ENCODE measurements at places on chromosomes 12 and 14.

GRCh38 chr12:131013118-131013517 is 59.4 kb downstream of the ADGRD1 start:
- no peak for DNase-seq

- DNase-seq = no peak
These were observed 193.2 kb downstream of the CHST11 start for GRCh38 chr12:104649921-104650320.

DNA sequence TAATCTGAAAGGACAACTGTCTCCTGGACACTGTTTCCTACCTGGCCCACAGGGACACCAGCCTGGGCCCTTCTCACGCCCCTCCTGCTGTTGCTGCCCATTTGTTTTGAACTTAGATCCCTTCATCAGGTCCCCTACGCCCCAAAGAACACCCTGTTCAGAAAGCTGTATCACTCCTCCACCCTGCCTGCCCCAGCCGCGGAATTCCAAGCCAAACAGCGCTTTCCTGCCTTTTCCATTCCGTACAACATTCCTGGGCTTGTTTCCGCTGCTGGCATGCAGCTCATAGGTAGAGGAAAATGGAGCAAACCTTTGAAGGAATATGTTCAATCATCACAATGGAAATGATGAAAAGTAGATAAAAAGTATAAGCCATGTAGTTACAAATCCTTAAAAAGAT is 12.8 kb upstream of the GSG1 start:
- no peak for DNase-seq

DNA sequence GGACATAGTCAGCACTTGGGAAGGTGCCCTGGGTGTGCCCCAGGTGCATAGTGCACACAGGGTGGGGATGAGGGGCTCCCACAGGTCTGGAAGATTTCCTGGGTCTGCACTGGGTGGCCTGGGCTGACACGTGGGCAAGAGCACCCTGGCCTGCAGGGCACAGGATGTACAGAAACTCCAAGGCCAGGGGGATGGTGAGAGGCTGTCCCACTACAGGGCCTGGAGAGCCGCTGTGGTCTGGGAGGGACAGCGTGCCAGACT is 35.8 kb upstream of the PPP1R13B start:
- DNase-seq = no peak

DNA sequence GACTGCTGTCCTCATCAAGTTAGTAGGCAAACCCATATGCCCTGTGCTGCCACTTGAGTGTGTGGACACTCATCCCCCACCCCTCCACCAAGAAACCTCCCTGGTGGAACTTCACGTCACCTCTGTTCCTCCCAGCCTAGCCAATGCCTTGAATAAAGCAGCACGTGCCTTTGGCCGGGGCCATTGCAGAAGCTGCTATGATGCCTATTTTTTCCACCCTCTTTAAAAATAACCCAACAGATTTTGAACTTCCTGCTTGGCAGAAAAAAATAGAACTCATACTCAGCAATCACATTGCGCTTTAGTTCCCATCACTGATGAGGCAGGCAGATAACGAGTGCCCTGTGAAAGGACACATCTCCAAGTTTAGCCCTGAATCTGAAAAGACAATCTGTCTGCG is 23.1 kb upstream of the PWP1 start:
- no peak for DNase-seq

GRCh38 chr14:72726444-72726843 is 167.5 kb downstream of the DPF3 start:
- DNase-seq = no peak

DNA sequence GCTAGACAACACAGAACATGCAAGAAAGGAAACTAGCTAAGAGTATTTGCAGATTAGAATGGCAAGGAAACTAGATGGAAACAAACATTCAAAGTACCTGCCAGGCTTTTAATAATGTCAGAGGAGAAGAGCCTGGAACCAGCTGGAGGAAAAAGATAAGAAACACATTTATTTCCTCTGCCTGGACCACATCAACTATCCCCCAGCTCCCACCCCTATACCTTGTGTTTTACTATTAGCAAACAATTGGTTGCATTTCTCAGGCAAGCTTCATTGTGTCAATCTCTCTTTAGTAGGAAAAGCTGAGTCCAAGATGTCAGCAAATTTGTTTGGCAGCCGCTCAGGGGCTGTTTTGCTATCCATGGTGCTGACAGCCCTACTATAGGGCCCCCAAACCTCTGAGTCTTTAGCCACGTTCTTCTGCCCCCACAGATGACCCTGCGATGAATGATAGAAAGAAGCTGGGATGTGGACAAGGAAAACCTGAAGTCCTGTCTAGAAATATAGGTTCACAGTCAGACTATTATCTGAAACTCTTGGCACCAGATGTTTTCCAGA is 11.6 kb upstream of the SYNDIG1L start:
- DNase-seq = no peak

- DNase-seq = peak; percentile 31
These were observed 84.3 kb downstream of the TMEM30B start for GRCh38 chr14:61196792-61197191.

DNA sequence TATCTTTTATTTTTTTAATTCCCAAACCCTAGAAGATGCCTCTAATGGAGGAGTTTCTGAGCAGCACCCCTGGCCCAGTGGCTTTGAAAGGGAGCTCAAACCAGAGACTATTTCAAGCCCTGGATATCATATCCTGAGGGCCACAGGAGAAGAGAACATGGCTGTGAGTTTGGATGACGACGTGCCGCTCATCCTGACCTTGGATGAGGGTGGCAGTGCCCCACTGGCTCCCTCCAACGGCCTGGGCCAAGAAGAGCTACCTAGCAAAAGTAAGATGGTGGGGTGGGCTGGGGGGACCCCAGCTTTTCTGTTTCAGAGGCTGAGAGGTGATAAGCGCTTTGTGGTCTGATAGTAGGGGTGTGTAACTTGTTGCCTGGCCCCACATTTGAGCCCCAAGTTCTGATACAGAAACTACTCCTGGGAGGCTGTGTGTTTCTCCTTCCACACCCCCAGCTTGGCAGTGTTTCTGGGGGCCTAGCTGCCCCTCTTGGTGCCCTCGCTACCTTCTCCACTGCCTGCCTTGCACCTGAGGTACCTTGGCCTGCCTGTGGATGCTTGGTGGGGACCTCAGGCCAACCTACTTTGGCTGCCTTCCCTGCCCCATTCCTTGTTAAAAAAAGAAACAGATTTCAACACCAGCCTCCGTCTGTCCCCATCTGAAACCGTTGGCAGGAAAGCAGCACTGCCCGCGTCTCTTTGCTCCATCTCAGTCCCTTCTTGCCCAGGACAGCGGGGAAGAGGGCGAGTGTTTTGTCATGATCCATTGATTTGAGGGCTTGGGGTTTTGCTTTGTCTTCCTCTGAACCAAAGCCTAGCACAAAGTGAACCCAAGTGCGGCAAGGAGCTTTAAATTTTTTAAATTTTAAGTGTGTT is 5.7 kb downstream of the TPCN1 start:
- no peak for DNase-seq

DNA sequence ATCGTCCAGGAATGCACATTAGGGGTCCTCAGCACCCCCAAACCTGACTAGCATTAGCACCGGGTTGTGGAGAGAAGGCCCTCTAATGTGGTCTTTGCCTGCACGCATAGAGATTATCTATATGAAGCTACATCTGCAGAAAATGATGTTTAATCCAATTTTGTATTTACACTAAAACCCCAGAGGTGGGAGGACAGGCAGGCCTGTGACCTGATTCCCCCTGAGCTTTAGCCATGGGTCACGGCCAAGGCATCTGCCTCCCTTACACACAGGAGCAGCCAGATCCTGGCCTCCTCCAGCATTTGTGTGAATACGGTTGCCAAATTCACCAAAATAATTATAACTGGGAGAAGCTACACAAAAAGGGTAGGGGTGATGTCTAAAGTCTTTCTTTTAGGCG is 7.0 kb downstream of the APOLD1 start:
- no peak for DNase-seq

GRCh38 chr12:25884920-25885234 is 73.6 kb upstream of the RASSF8 start:
- DNase-seq = no peak

- no peak for DNase-seq
These were observed 358.5 kb downstream of the DAD1 start for GRCh38 chr14:22230517-22230916.

- no peak for DNase-seq
These were observed 15.2 kb downstream of the ZFP36L1 start for GRCh38 chr14:68777644-68778043.

GRCh38 chr12:92396647-92397252 is 251.1 kb upstream of the BTG1 start:
- DNase-seq = no peak

DNA sequence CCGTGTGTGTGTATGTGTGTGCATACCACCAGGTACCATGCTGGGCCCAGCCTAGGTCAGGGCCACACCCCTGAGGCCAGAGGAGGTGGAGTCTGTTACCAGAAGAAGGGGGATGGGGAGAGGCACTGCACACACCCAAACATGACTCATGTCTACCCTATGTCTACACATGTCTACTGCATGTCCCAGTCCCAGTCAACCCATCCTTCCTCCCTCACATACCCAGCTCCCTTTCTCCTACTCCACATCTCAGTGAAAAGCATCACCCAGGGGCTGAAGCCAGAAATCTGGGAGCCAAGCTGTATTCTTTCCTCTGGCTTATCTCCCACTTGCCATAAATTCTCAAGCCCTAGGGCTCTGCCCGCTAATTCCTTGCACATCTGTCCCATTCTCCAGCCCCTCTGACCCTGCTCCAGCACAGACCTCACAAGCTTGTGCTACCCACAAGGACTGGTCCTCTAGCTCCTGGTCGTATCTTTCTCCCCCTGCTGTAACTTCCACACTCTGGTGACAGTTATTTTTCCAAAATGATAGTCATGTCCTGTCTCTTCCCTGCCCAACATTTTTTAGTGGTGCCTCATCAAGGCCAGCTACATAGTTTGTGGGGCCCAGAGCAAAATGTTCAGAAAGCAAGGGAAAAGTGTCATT is 18.0 kb upstream of the APPL2 start:
- DNase-seq = peak; percentile 23

Data from HepG2 (cell line).